Naive thymus-derived CD8-positive, alpha-beta T cell (primary cell): ENCODE measurements at places on chromosomes 5 and 9. TPM values are rescaled to one million over a fixed set of nuclear protein-coding genes. Genes with fewer than 3 reads are reported as not detected.

DNA sequence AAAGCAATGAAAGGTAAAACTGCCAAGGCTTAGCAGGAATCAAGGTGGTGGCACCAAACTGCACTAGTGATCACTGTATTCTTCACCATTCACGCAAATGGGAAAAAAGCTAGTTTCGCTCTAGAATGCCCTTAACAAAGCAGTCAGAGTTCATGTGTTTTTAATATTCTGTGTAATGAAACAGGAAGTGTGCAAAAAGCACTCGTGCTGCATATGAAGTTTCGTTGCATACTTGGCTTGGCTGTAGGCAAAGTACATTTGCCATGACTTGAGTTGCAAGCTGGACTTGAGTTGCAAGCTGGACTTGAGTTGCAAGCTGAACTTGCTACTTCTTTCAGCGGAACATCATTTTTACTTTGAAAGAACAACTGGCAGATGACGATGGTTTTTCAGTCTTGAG is 55.4 kb downstream of the FOXI1 start:
- DNase-seq, result no peak

DNA sequence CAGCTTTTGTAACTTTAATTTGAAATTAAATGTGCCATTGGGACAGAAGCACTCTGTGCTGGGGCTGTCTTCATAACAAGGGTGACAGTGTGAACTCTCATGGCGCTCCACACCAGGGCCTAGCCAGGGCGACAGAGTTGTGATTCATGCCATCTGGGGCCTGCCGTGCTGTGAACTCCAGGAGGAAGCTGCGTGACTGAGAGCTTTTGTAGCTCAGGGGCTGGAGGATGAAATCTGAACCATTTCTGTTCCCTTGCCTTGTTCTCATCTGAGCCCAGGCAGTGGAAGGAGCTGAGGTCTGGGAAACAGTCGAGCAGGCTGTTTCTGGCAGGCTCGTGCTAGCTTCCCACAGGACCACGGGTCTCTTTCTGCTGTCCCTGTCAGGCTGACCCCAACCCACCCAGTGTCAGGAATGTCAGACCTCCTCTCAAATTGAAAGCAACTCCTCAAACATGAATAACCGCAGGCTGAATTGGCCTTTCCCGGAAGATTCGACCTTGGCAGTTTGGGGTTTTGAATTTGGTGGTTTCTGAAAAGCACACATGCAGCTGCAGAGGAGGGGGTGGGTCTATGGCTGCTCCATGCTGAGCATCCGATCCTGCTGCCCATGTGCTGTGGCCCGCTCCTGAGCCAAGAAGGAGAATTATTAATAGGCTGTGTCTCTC is 69.2 kb upstream of the RPS23 start:
- DNase-seq, result no peak

- no peak for DNase-seq
Measured at GRCh38 chr5:149130121-149130914, 11.0 kb upstream of the ABLIM3 start.

The ASS1 gene
- total RNA-seq, result not detected
